ENCODE measurements at places on chromosomes 2 and 18.

DNA sequence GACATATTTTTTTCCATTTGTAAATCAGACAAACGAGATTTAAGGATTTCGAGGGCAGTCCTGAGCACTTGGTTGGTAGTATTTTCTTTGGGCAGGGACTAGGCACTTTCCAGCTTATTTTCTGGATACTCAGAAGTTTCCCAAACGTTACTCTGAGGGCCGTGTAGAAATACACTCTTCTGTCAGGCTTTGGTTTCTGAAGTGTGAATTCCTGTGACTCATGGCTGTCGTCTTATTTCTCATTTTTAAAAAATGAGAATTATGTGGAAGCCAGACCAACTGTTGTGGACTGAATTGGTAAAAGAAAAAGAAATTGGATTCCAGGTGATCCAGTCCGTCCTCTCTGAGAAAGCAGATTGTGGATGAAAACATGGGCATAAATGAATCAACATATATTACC is 658.6 kb upstream of the FANCL start:
- no peak for DNase-seq

- DNase-seq = no peak
Observed at GRCh38 chr2:163493359-163494298, 242.2 kb downstream of the FIGN start.

DNA sequence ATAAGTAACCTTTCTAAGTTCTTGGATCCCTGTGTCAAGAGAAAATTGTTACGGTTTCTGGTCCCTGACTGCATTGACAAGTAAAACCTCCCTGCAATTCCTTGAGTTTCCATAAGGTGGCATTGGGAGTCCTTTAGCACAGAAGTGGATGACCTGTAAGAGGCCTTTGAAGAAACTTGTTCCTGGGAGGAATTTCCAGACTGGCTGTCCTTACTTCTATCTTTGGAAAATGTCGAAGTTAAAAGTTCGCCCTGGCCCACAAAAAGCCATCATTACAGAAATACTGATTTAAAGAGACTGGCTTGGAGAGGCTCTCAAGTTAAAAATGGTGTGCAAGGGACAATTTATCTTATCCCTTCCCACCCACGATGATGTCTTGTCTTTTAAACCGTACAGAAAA is 218.4 kb downstream of the CDH20 start:
- no peak for DNase-seq

DNA sequence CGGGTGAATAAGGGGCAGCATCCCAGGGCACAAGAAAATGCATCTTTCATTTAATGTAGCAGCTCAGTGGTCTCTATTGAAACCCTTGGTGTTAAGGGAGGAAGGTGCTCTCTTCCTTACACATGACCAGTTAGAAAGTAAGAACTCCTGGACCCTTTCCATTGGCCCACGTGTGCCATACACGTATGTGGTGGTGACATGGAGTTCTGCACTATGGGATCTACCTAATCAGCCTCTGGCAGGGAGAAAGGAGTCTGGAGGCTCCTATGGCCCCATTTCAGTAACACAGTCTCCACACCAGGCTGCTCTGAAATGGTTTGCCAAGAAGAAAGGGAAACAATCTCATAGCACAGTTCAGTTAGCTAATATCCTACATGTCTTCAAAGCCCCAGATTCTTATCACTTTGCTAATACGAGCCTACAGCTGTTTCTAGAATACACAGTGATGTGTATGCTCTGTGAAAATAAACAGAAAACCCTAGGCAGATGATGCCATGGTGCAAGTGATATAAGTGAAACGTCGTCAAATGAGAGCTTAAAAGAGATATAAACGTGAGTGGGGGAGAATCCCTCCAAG is 7.0 kb downstream of the EFEMP1 start:
- DNase-seq = no peak

DNA sequence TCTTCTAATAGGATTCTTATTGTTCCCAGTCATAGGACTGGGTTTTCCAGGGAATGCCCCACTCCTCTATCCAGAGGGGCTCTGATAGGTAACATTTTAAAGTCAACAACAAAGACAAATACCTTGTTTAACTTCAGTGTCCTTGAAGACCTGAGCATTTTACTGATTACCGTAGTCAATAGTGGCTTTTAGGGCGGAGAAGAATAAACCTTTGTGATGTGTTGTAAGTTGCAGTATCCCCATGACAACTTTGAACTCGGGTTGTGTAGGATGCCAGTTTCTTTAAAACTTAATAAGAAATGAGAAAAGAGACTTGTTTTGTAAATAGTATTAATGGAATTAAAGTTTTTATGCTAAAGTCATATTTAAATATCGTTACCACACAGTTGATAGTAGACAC is 6.0 kb downstream of the GATA6 start:
- no peak for DNase-seq

DNA sequence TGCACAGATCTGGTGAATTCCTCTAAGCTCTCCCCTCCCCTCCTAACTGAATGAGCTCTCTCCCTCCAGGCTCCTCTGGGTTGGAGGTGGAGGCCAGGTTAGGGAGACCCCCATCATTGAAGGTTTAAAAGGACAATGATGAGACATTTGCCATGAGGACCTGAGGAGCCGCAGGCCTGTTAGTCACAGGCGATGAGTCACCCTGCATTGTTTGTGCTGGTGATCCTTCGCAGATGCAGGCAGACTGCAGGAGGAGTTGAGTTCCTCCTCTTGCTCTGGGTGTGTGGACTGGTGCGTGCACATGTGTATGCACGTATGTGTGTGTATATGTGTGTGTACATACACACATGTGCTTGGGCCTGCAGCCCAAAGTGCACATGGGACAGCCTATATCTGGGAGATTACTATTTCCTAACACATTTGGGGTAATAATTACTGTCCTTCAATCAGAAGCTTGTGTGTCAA is 42.0 kb downstream of the MCFD2 start:
- no peak for DNase-seq

GRCh38 chr2:26850505-26850904 is 2.6 kb downstream of the DPYSL5 start:
- DNase-seq = no peak

DNA sequence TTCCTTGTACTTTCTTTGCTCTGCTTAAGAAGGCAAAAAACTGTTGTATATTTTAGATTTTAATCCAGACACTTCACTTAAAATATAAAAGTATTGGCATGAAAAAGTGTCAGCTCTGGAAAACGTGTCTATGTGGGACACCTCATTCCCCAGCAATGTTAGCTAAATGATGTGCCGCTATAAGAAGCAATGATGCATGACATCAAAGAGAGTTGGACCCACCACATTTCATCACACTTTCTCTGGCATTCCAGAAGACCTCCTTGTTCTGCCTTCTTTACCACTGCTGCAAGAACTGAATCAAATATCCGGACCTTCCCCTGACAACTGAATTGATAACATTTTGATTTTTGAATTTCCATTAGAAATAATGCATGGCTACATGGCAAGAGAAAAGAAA is 242.4 kb upstream of the TANK start:
- DNase-seq = no peak

DNA sequence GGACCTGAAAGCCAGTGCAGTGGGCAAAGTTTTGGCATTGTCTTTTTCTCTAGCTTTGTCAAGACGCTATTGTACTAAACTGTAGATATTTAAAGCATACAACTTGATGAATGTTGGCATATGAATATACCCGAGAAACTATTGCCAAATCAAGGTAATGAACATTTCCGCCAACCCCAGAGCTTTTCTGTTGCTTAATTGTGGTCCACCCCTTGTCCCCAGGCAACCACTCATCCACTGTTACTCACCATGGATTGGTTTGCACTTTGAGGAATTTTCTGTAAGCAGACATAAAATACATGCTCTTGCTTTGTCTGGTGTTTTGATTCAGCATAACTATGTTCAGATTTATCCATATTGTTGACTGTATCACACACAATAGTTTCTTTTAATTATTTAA is 688.4 kb downstream of the ADCYAP1 start:
- no peak for DNase-seq

- DNase-seq = no peak
Observed at GRCh38 chr18:49819823-49820671, 6.7 kb upstream of the ACAA2 start.

DNA sequence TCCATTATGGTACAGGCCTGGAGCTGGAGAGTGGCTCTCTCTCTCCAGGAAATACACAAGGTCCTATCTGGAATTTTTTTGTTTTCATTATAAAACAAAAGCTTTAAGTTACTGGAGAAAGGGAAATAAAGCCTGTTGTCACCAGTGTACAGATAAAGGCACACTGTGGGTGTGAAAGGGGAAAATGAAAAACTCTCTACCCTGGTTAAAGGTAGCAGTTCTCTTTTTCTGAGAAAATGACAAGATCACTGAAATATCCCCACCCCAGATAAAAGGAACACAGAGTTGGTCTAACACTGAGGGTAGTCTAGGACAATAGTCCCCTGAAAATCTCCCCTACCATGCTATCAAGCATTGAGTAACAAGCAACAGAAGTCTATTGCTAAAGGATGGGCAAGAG is 438.7 kb downstream of the MBD2 start:
- DNase-seq = no peak

DNA sequence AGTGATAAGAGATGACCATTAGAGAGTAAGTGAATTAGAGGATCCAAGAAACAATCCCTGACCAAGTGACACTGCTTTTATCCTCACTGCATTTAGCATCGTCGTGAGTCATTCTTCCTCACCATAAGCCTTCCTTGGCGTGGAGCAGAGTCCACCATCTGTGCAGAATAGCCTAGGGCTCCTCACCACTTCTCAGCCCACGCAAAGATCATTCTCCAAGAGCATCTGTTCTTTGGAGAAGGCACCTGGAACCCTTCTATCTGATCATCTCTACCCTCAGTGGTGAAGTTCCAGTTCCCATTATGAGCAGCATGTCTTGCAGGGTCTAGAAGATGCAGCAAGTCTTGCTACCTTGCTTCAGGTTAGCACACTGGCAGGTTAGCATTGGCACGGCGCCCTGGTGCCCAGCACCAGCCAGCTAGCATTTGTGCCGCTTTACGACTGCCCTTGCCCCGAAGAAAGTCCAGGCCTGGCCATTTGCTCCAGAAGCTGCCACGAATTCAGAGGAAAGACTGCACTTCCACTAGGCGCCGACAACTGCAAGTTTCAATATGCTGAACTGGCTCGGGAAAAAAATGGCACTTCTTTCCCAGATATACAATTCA is 225.8 kb downstream of the TTC32 start:
- no peak for DNase-seq

- DNase-seq = no peak
Observed at GRCh38 chr2:40036241-40036640, 257.2 kb upstream of the THUMPD2 start.

GRCh38 chr18:58335223-58335622 is 291.2 kb downstream of the NEDD4L start:
- DNase-seq = no peak

GRCh38 chr2:5748946-5749345 is 56.8 kb downstream of the SOX11 start:
- DNase-seq = no peak

DNA sequence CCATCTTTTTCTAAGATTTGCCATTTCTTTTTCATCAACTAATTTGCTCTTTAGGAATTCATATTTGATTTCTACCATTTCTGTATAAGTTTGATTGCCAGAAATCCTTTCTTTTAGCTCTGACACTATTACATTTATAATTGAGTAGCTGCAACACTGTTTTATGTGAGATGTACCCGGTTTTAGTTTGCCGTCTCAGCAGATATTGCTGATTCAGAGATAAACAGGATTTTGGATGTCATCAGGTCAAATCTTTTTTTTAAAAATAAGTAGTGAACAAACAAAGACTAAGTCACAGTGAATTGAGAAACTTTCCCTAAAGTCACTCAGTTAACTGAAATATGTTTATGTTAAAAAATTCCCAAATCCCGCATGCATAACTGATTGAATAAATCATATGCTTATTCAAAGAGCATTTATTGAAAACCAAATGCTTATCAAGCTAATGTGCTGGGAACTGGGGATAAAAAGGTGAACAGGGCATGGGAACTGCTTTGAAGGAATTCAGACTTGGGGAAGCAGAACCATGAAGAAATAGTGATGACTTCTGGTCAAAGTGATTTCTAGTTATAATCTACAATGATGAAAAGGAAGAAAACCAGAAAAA is 19.5 kb upstream of the CCDC102B start:
- DNase-seq = no peak

- DNase-seq = no peak
Observed at GRCh38 chr18:61575419-61575818, 242.2 kb downstream of the CDH20 start.

GRCh38 chr2:111029181-111029927 is 91.4 kb upstream of the BCL2L11 start:
- DNase-seq = no peak

GRCh38 chr2:176677746-176678265 is 408.6 kb downstream of the MTX2 start:
- DNase-seq = no peak

GRCh38 chr2:191322828-191323506 is 77.8 kb downstream of the MYO1B start:
- no peak for DNase-seq

DNA sequence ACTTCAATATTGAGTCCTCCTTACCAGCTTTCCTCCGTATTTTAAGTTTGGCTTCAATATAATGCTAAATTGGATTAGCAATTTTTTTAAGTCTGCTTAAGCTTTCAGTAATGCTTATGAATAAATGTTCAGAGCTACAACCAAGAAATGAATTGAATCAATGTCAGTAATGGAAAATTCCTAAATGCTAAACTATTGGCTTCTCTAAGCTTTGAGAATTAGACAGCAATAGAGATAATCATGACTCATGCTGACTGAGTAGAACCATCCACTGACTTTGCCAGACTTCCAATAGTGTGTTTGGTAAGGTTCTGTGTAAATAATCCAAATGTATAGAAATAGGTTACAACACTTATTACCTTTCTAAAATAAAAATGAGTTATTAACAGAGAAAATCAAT is 8.9 kb upstream of the PDE1A start:
- no peak for DNase-seq

- DNase-seq = no peak
Observed at GRCh38 chr2:227455200-227455599, 16.8 kb upstream of the AGFG1 start.

- DNase-seq = no peak
Observed at GRCh38 chr2:172095905-172096625, 6.6 kb downstream of the DLX2 start.

DNA sequence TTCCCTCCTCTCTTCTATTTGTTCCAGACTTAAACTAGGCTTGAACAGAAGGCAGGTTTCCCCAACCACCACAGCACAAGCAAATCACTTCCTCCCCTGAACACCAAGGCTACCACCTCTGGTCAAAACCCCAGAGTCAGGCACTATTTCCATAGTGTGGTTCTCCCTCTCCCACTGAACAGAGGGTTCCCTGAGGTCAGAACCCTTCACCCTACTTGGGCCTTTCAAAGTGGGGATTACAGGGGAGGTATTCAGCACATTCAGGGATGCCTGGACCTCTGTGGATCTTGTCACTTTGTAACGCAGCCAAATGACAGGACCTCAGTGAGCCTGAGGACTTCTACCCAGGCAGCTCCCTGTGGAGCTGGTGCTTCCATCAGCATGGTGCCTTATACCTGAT is 88.7 kb downstream of the TNS1 start:
- no peak for DNase-seq

Measured in activated naive CD4-positive, alpha-beta T cell (primary cell).